ENCODE measurements at places on chromosomes 16 and 17. TPM values are rescaled to one million over a fixed set of nuclear protein-coding genes. Genes with fewer than 3 reads are reported as not detected.

DNA sequence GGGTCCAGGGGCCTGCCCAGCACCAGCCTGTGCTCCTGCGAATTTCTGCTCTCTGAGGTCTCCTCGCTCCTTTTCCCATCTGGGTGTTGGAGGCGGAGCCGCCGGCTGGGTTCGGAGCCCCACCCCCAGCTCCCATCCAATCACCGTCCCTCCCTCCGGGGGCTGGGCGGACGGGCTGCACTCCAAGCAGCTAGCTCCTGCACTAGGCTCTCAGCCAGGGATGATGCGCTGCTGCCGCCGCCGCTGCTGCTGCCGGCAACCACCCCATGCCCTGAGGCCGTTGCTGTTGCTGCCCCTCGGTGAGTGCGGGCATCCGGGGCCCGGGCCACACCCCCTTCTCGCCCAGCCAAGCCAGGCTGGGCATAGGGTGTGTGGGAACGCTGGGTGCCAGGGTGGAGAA is at the start of gene NRN1L:
Gene NRN1L, plus strand, starts transcription at position 202 of the 400 bp plus-strand sequence. Its CDS starts 19 bp downstream, at position 221.
- H3K36me3 ChIP-seq: peaks cover 12% of the 10 kb centered on the region
- H3K4me1 ChIP-seq: no peaks in the 10 kb centered on the region
- DNase-seq: peak; percentile 94
- H3K4me3 ChIP-seq: no peak within 1 kb of the TSS
- H3K27ac ChIP-seq: peak within 1 kb of the TSS; percentile 74

- no peak overlapping the region for H3K4me3 ChIP-seq
- H3K27me3 ChIP-seq: no peaks in the 10 kb centered on the region
- peak; percentile 53 for DNase-seq
Measured at GRCh38 chr16:81486540-81487061, 42.0 kb downstream of the CMIP start.

GRCh38 chr16:19861133-19861532 is 23.5 kb downstream of the GPRC5B start:
- peaks cover 26% of the 10 kb centered on the region for H3K4me1 ChIP-seq
- H3K36me3 ChIP-seq: peaks cover 44% of the 10 kb centered on the region
- H3K27ac ChIP-seq: no peak overlapping the region
- peak overlapping the region; percentile 28 for H3K4me3 ChIP-seq

DNA sequence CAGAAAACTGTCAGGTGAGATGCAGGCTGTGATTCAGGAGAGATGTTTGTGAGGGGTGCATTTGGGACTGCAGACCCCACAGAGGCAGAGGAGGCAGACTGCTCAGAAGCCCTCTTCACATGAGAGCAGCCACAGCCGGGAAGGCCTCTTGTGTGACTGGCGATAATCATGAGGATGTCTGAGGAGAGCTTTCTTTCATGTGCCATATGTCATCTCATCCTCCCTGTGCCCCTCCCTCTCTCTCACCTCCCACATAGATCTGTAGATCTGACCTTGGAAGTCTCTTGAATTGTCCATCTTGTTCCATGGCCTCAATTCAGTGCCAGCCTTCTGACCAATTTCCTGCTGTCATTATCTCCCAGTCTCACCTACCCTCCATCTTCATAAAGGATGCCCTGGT is 50.5 kb downstream of the EPN2 start:
- peak overlapping the region; percentile 8 for H3K27ac ChIP-seq
- no peak for DNase-seq
- peaks cover 23% of the 10 kb centered on the region for H3K4me1 ChIP-seq
- H3K27me3 ChIP-seq: no peaks in the 10 kb centered on the region
- H3K36me3 ChIP-seq: peaks cover 4% of the 10 kb centered on the region
- H3K4me3 ChIP-seq: no peak overlapping the region

DNA sequence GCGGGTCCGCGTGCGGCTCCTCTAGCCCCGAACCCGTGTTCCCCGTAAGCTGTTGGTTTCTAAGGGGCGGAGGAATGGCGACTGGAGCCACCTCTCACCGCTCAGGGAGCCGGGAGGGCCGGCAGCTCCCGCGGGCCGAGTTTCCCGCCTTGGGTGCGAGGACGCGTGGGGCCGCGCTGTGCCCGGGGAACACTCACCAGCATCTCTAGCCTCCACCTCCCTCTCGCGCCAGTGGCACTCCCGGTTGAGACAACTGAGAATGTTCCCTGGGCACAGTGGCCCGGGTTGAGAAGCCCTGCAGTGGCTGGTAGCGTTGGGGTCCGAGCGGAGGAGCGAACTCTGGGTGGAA is 560 bp downstream of the TELO2 start:
- no peak for DNase-seq
- H3K36me3 ChIP-seq: peaks cover 32% of the 10 kb centered on the region
- peak overlapping the region; percentile 92 for H3K27ac ChIP-seq
- H3K27me3 ChIP-seq: no peaks in the 10 kb centered on the region
- H3K4me3 ChIP-seq: peak overlapping the region; percentile 87

DNA sequence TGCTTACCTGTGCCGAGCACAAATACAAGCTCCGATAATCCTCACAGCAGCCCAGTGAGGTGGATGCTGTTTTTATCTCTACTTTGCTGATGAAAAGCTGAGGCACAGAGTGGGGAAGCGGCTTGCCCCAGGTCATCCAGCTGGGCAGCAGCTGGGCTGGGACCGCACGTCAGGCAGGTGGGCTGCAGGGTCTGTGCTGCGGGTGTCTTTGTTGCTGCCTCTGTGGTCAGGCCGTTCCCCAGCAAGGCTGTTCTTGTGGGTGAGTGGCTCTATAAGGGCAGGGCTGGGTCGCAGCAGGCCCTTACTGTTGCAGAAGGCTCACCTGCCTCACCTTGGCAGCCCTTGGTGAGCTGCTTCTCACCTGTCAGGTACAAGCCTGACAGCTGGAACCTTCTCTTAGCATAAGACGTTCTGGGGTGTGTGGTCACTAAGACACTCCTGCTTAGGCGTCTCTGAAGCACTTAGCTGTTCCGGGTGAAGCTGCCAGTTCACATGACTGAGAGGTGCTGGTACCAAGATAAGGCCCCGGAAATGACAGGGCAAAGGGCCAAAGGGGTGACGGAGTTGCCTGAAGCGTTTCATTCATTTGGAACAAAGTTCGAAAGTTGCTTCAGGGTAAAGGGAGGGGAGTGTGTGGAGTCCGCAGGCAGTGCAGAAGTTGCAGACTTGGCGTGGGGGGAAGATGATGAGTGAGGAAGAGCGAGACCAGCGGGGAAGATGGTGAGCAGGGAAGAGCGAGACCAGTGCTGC is 17.4 kb downstream of the IRF8 start:
- no peak overlapping the region for H3K27ac ChIP-seq
- H3K36me3 ChIP-seq: peaks cover 89% of the 10 kb centered on the region
- peak; percentile 88 for DNase-seq
- H3K4me3 ChIP-seq: no peak overlapping the region
- no peaks in the 10 kb centered on the region for H3K27me3 ChIP-seq

- peak overlapping the region; percentile 42 for H3K4me3 ChIP-seq
- H3K27ac ChIP-seq: no peak overlapping the region
- peaks cover 11% of the 10 kb centered on the region for H3K4me1 ChIP-seq
- no peaks in the 10 kb centered on the region for H3K36me3 ChIP-seq
- DNase-seq: no peak
Measured at GRCh38 chr16:181565-182021, 1.3 kb downstream of the HBQ1 start.

- H3K4me1 ChIP-seq: peaks cover 3% of the 10 kb centered on the region
- H3K27me3 ChIP-seq: peaks cover 4% of the 10 kb centered on the region
- H3K36me3 ChIP-seq: no peaks in the 10 kb centered on the region
- DNase-seq: no peak
- H3K4me3 ChIP-seq: no peak overlapping the region
Measured at GRCh38 chr16:84045001-84045817, 2.6 kb upstream of the SLC38A8 start.

- DNase-seq: no peak
- no peaks in the 10 kb centered on the region for H3K4me1 ChIP-seq
- no peak overlapping the region for H3K4me3 ChIP-seq
- H3K36me3 ChIP-seq: no peaks in the 10 kb centered on the region
- no peak overlapping the region for H3K27ac ChIP-seq
- no peaks in the 10 kb centered on the region for H3K27me3 ChIP-seq
Measured at GRCh38 chr17:72273289-72274056, 152.7 kb downstream of the SOX9 start.

GRCh38 chr16:81204798-81205680 is 33.5 kb upstream of the BCO1 start:
- no peak for DNase-seq
- H3K27me3 ChIP-seq: no peaks in the 10 kb centered on the region
- H3K36me3 ChIP-seq: no peaks in the 10 kb centered on the region
- no peaks in the 10 kb centered on the region for H3K4me1 ChIP-seq

DNA sequence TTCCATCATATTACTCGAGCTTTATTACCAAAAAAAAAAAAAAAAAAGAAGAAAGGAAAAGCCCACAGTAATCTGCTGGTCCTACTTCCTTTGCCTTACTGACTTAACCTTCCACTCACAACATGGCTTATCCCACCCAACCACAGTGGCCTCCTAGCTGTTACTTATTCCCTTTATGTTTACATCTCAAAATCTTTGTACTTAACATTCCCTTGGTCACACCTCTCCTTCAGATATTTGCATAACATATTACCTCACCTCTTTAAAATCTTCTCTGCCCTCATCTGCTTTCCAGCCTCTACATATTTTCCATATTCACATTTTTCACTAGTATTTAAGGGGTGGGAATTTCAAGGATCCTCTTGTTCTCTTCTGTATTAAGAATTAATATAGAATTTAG is 327.0 kb upstream of the TBX2 start:
- no peak overlapping the region for H3K27ac ChIP-seq
- no peak for DNase-seq
- H3K4me1 ChIP-seq: no peaks in the 10 kb centered on the region
- H3K4me3 ChIP-seq: no peak overlapping the region
- no peaks in the 10 kb centered on the region for H3K27me3 ChIP-seq
- H3K36me3 ChIP-seq: no peaks in the 10 kb centered on the region

GRCh38 chr16:80993307-80993706 is 13.4 kb downstream of the CMC2 start:
- H3K4me1 ChIP-seq: peaks cover 18% of the 10 kb centered on the region
- no peak overlapping the region for H3K4me3 ChIP-seq
- H3K27ac ChIP-seq: peak overlapping the region; percentile 48
- H3K36me3 ChIP-seq: peaks cover 7% of the 10 kb centered on the region
- no peak for DNase-seq

DNA sequence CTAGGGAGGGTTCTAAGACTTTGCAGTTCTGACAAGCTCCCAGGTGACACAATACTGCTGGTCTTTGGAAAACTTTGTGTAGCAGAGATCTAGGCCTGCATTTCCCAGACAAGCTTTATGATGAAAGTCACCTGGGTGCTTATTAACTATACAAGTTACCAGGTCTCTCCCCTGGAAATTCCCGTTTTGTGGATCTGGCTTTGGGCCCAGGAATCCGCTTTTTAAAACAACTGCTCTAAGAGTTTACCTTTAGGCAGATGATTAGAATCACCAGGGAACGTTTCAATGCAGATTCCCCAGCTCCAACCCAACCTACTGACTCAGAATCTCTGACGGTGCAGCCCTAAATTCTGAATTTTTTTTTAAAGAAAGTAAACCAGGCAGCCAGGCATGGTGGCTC is 36.3 kb downstream of the MYH3 start:
- H3K4me1 ChIP-seq: no peaks in the 10 kb centered on the region
- H3K27ac ChIP-seq: no peak overlapping the region
- no peak for DNase-seq
- no peaks in the 10 kb centered on the region for H3K36me3 ChIP-seq
- H3K4me3 ChIP-seq: no peak overlapping the region
- no peaks in the 10 kb centered on the region for H3K27me3 ChIP-seq

GRCh38 chr16:47916266-47916665 is 239.5 kb downstream of the ABCC12 start:
- no peak overlapping the region for H3K27ac ChIP-seq
- H3K4me3 ChIP-seq: no peak overlapping the region
- H3K27me3 ChIP-seq: no peaks in the 10 kb centered on the region
- H3K36me3 ChIP-seq: no peaks in the 10 kb centered on the region
- no peak for DNase-seq

- H3K27ac ChIP-seq: peak overlapping the region; percentile 79
- no peaks in the 10 kb centered on the region for H3K36me3 ChIP-seq
- peak overlapping the region; percentile 39 for H3K4me3 ChIP-seq
- H3K4me1 ChIP-seq: peaks cover 15% of the 10 kb centered on the region
- DNase-seq: no peak
- no peaks in the 10 kb centered on the region for H3K27me3 ChIP-seq
Measured at GRCh38 chr17:58337210-58337599, 8.6 kb upstream of the TSPOAP1 start.

GRCh38 chr17:51435171-51435552 is 174.8 kb downstream of the UTP18 start:
- no peak overlapping the region for H3K4me3 ChIP-seq
- no peak for DNase-seq
- H3K27me3 ChIP-seq: peaks cover 2% of the 10 kb centered on the region
- H3K27ac ChIP-seq: no peak overlapping the region
- peaks cover 14% of the 10 kb centered on the region for H3K4me1 ChIP-seq

- H3K4me3 ChIP-seq: no peak overlapping the region
- no peaks in the 10 kb centered on the region for H3K36me3 ChIP-seq
- peaks cover 23% of the 10 kb centered on the region for H3K27me3 ChIP-seq
Measured at GRCh38 chr17:34408439-34408838, 45.4 kb upstream of the CCL1 start.

DNA sequence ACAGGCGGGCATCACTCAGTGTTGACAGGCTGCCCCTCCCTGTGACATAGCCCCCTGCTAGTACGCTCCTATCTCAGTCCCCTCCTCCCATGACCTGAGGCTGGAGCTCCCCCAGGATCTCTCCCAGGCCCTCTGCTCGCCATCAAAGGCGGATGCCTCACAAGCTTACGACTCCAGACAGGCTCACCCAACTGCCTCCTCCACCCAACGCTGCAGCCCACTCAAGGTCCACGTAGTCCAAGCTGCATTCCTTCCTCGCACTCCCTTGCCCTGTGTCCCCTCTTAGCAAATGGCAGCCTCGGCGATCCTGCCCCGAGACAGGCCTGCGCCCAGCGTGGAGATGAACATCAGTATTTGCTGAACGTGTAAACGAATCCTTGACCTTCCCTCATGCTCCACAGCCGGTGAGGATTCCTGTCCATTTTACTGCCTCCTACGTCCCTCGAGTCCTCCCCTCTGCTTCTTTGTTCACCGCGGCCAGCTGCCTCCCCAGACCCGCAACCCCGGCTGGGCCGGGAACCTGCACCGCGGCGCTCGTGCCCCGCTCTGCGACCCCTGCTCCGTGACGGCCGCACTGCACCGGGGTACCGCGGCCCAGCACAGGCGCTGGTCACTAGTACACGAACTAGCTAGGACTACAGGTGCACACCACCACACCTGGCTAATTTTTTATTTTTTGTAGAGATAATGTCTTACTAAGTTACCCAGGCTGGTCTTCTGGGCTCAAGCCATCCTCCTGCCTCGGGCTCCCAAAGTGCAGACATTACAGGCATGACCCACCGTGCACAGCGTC is 838 bp upstream of the TMEM97 start:
- H3K27me3 ChIP-seq: no peaks in the 10 kb centered on the region
- peak overlapping the region; percentile 60 for H3K4me3 ChIP-seq
- no peak for DNase-seq

- no peak for DNase-seq
- no peak overlapping the region for H3K27ac ChIP-seq
- H3K27me3 ChIP-seq: no peaks in the 10 kb centered on the region
- no peaks in the 10 kb centered on the region for H3K36me3 ChIP-seq
- H3K4me1 ChIP-seq: no peaks in the 10 kb centered on the region
- no peak overlapping the region for H3K4me3 ChIP-seq
Measured at GRCh38 chr17:48262982-48263730, 155.6 kb downstream of the SNX11 start.

Gene CES4A
- polyA plus RNA-seq: 16.6 TPM

Gene SULT1A2
- 0.80 TPM for polyA plus RNA-seq

Gene OR3A3
- not detected for polyA plus RNA-seq

Gene DPEP3
- polyA plus RNA-seq: not detected

Gene CX3CL1
- 15.5 TPM for polyA plus RNA-seq

Gene ABCA10
- 0.58 TPM for polyA plus RNA-seq

Gene TBC1D28
- polyA plus RNA-seq: not detected

Gene HEATR9
- polyA plus RNA-seq: not detected

Gene FGF11
- 1.6 TPM for polyA plus RNA-seq

Gene MILR1
- 1.6 TPM for polyA plus RNA-seq
